ENCODE measurements at places on chromosomes 7 and 10. TPM values are rescaled to one million over a fixed set of nuclear protein-coding genes. Genes with fewer than 3 reads are reported as not detected.

GRID2IP gene
- not detected for total RNA-seq

OR9A2 gene
- total RNA-seq, result not detected

DNA sequence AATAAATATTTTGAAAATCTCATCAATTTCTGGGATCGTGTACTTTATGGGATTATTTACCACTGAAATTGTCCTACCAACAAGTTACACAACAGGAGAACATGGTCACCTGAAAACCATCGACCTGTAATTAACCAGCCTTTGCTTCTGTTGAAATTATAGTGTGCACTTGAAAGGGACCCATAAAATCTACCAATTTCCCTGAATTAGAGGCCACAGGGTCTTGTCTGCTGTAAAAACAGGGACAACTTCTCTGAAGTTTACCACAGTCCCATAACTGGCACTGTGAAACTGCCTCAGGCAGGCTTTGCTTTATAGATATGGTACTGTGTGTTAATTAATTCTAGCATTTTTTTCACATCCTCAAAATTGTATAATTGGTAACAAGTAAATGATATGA lies 37.7 kb downstream of the RAB19 start:
- no peak for DNase-seq

- no peak for DNase-seq
Observed at GRCh38 chr7:120959929-120960484, 9.4 kb downstream of the ING3 start.

DNA sequence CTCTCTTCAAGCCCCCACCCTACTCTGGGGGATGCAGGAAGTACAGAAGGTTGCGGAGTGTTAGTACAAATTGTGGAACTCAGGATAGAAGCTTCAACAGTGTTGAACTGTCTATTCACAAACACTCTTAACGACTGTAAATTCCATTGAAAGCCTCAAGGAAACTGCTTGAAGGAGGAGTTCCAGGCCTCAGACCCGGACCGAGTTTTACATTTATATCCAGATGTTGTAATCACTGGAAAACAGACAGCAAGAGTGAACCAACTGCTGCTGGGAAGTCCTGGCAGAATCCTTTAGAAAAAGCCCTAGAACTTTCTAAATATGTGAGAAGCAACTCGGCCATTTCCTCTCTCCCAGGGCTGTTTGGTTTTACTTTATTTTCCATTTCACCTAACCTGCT lies 84.1 kb upstream of the LRRC18 start:
- DNase-seq, result no peak

DNA sequence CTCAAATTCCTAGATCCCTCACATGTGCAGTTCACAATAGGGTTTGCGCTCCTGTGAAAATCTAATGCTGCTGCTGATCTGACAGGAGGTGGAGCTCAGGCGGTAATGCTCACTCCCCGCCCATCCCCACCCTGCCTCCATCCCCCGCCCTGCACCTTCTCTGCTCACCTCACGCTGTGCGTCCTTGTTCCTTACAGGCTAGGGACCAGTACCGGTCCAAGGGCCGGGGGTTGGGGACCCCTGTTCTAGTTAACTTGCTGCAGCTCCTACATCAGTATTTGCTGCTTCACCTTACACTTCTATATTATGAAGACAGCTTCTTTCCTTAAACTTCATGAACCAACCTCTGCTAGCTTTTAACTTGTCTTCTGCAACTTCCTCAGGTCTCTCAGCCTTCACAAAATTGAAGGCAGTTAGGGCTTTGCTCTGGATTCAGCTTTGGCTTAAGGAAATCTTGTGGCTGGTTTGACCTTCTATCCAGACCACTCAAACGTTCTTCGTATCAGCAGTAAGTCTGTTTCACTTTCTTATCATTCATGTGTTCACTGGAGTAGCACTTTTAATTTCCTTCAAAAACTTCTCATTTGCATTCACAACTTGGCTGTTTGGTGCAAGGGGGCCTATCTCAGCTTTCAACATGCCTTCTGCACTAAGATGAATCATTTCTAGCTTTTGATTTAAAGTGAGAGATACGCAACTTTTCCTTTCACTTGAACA lies 1.7 kb upstream of the TNKS2 start:
- DNase-seq, result peak; percentile 32

DNA sequence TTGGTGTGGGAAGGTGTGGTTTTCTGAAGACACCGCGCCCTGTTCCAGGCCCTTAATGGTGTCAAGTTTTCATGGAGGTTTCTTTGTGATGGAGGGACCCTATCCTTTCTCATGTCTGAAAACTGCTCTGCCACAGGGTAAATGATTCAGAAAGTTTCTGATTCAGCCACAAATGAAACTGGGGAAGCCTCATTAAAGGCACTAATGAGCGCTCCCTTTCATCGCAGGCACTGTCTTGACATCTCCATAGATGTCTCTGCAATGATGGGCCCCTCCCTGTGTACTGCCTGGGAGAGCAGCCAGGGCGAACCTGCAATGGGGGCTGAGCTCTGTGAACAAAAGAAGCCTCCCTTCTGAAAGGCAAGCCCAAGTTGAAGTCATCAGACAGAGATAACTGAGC lies 355.3 kb downstream of the PRPF18 start:
- no peak for DNase-seq

HMX2 gene
- total RNA-seq, result not detected

GRCh38 chr10:78222096-78222790 lies 188.6 kb downstream of the RPS24 start:
- no peak for DNase-seq

DNA sequence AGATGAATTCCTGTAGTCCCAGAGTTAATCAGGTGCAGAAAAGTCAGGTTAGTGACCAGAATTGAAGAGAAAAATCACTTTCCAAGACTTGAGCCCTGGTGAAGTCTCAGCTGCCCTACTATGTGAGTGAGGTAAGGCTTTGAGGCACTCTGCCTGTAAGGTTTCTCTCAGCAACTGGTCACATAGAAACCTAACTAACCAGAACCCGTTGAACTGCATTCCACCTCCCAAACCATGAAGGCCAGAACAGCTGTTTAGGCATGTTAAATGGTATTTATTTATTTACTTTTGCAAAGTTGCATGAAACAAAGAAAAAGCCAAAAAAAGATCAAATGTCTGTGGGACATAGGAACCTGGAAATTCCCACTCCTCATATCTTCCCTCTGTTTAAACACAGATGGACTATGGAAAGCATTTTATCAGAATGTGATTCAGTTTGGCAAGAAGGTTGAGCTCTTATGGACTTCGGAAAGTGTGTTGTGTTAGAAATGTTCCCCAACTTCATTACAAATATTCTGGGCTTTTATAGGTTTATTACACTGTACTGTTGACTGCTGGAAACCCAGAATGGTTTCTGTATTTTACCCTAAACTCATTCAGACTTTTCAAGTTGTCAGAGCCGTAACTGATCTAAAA lies 12.8 kb upstream of the GPR85 start:
- no peak for DNase-seq

THSD7A gene
- 12.7 TPM for total RNA-seq

All from endothelial cell of umbilical vein (primary cell).